ENCODE measurements at places on chromosomes 2 and 18.

DNA sequence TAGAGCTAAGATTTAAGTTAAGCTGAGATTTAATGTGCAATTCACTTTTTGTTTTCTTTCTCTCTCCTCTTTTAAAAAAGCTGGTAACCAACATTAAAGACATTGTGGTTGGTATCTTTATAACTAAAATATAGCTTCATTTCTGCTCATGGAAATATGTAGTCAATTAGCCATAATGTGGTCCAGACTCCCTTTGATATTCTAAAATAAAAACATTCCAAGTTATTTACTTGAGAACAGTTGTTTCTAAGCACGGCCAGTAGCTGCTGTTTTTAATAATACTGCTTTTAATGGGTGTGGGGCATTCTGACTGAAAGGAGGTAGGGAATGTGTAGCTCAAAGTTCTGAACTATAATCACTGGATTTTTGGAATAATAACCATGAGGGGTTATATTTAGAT, 183.3 kb upstream of the FBXO11 start:
- no peak for DNase-seq

DNA sequence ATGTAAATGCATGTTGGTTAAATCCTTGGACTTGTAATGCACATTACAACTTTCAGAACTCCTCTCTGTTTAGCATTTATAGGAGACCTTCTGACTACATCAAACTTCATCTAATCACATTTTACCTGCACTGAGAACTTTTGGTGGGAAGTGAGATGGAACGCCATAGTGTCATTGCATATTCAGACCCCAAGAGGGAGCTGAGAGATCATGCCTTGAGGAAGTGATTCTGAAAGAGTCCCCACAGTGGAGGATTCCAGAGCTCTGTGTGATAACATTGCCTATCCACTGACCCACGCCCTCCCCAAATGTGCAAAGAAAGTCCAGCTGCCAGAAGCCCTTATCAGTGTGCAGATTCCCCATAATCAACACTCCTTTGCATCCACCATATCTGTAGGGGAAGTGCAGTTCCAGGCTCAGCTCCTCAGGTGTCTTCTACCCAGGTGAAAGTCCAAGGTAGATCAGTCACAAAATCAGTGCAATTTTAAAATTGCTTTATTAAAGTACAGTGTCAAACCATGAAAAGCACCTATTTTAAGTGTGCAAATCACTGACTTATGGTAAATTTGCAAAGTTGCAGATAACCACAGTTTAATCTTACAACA, 212.4 kb downstream of the RPIA start:
- DNase-seq, result no peak

- DNase-seq, result no peak
Measured at GRCh38 chr2:42843611-42844010, 51.2 kb upstream of the HAAO start.

- no peak for DNase-seq
Measured at GRCh38 chr2:1864981-1865421, 120.7 kb upstream of the PXDN start.

GRCh38 chr2:119823734-119824334, 64.1 kb downstream of the PTPN4 start:
- no peak for DNase-seq

GRCh38 chr18:75253784-75254183, 43.2 kb downstream of the TSHZ1 start:
- DNase-seq, result no peak

- DNase-seq, result no peak
Measured at GRCh38 chr2:12651641-12652040, 65.1 kb upstream of the TRIB2 start.

GRCh38 chr2:120443946-120444345, 98.0 kb downstream of the INHBB start:
- DNase-seq, result no peak

All from NCI-H1048 (cell line).